ENCODE measurements at places on chromosomes 11 and 22.

- no peak for DNase-seq
These were observed 1.4 kb downstream of the PACSIN3 start for GRCh38 chr11:47184711-47185304.

- DNase-seq: no peak
These were observed 31.4 kb downstream of the GLB1L2 start for GRCh38 chr11:134363161-134363560.

GRCh38 chr22:49023161-49023878 is 804.4 kb downstream of the BRD1 start:
- no peak for DNase-seq

DNA sequence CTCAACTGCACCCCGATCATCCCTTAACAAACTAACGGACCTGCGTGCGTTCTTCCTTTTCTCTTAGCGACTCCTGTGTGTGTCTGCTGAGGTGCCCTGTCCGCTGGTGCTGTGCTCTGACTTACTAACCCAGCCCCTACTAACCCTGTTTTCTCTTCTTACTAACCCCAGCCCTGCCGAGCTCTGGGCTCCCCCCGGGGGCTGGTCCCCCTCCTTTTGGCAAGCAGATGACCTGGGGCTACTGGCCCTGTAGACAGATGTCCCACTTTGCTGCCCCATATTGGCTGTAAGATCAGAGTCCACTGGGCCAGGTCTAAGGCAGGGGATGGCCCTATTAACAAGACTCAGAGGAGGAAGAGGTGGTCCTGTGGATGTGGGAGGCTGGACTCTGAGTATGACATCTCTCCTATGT is 14.7 kb downstream of the MIAT start:
- DNase-seq: no peak

DNA sequence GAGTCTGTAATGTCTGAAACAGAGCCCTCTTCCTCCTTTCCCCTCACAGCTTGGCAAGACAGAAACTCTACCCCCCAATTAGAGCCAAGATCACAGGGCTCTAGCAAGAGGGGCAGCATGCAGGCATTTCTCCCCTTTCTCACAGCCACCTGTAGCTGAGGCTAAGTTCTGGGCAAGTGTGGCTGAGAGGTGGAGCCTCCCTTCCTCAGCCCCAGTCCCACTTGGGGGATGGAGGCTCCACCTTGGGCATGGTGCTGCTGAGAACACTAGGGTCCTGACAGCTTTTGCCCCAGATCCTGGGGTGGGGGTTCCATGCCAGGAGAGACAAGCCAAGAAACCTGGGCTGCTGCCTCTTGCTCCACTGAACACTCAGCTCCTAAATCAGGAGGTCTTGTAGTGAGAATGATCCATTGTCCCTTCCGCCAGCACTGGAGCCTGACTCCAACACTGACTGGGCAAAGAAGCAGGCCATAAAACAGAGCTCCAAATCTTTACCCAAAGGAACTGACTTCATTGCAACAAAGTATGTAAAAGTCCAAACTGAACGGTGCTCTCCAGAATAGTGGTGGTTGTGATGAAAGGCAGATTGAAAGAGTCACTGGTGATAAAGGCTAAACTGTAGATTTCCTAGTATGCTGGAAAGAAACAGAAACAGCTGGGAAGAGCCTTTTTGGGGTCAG is 25.6 kb downstream of the NARS2 start:
- no peak for DNase-seq

DNA sequence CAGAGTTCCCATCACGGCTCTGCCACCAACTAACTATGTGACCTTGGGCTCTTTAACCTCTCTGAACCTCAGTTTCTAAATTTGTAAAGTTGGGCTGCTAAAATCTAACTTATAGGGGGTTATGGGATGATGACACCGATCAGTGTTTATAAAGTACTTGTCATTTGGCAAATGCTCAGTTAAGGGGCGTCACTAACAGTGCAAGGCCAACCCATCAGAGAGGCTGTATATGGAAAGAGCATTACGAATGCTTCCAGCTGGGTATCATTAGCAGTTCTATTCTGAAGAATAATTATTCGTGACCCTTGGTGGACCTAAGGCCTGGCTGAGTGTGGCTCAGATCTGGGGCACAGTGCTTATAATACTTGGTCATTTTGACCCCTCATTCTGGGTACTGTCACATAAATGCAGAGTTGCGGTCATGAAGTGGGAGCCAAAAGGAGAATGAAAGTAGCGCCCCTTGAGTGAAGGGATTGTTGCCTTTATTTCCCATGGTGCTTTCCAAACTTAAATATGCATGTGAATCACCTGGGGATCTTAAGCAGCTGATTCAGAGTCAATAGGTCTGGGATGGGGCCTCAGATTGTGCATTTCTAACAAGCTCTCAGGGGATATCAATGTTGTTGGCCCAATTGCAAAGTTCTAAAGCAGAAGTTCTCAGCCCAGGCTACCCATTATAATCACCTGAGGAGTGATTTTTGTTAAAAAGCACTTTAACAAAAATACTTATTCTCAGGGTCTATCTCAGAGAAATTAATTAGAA is 115.8 kb downstream of the CSNK2A3 start:
- DNase-seq: no peak

- DNase-seq: peak; percentile 79
These were observed 247.6 kb downstream of the CADM1 start for GRCh38 chr11:115256397-115257197.

DNA sequence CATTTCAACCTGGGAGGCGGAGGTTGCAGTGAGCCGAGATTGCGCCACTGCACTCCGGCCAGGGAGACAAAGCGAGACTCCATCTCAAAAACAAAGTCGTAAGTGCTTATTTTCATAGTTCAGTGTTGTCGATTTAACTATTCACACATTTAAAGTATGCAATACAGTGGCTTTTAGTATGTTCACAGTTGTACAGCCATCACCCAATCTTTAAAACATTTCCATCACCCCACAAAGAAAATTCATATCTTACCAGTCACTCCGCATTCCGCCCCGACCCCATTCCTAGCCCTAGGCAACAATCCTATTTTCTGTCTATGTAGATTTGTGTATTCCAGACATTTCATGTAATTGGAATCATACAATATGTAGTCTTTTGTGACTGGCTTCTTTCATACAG is 11.9 kb downstream of the IPO7 start:
- no peak for DNase-seq

DNA sequence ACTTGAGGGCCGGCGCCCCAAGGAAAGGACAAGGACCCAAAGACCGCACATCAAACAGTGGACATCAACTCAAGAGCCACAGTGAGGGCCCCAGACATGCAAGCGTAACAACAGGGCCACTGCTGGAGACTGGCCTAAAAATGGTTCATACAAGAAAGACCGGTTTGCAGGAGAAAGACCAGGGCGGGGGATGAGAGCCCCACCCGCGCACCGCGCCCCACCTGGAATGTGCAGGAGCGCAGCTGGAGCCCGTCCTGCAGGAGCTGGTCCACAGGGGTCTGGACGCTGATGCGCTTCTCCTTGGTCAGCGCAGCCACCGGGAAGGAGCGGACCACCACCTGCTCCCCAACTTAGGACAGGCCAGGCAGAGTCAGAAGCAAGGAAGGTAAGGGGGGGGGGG is 13.9 kb downstream of the SBF1 start:
- DNase-seq: no peak

- no peak for DNase-seq
These were observed 101.7 kb downstream of the FAM181B start for GRCh38 chr11:82631722-82632630.

DNA sequence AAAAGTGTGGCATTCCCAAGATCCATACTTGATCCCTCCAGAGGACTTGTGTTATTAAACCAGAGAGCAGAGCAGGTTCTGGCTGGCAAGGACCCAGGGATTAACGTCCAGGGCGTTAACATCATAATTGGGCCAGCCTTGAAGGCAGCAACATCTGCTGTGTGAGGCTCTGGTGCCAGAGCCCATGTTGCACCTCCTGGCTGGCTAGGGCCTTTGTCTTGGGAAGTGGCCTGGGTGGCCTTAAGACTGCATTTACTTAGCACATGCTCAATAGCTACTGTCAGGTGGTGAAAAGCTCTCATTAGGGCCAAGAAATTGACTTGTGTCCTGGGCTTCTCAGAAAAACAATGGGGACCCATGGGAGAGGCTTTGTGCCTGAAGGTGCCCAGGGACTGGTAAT is 66.6 kb downstream of the CACNG2 start:
- no peak for DNase-seq

- peak; percentile 54 for DNase-seq
These were observed 3.8 kb downstream of the RSPH14 start for GRCh38 chr22:23137905-23138561.

DNA sequence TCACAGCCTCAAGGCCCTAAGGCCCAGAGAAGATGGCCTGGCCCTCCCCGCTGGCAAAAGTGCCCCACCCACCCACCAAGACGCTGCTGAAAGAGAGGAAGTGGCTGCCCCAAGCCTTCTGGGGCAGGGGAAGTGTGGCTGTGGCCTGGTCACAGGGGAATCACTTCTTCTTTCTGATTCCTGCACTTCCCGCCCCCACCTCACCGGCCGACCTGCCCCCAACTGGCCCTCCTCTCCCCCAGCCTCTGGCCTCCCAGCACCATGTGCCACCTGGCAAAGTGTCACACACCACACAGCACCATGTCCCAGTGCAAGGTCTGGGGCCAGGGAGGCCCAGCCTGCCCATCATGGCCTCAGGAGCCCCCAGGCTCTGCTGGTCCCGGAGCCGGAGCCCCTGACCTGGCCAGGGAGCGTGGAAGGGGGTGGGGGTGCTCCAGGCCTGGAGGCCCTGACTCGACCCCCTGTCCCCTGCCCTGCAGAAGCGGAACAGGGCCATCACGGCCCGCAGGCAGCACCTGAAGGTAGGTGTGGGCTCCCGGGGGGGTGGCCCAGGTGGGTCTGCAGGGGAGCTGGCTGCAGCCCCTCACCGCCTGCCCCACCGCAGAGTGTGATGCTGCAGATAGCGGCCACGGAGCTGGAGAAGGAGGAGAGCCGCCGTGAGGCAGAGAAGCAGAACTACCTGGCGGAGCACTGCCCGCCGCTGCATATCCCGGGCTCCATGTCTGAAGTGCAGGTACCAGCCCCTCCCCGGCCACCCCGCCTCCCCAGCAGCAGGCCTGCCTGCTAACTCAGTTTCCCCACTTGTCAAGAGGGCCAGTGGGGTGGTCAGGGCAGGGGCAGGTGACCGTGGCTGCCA is 1.4 kb downstream of the TNNI2 start:
- no peak for DNase-seq

DNA sequence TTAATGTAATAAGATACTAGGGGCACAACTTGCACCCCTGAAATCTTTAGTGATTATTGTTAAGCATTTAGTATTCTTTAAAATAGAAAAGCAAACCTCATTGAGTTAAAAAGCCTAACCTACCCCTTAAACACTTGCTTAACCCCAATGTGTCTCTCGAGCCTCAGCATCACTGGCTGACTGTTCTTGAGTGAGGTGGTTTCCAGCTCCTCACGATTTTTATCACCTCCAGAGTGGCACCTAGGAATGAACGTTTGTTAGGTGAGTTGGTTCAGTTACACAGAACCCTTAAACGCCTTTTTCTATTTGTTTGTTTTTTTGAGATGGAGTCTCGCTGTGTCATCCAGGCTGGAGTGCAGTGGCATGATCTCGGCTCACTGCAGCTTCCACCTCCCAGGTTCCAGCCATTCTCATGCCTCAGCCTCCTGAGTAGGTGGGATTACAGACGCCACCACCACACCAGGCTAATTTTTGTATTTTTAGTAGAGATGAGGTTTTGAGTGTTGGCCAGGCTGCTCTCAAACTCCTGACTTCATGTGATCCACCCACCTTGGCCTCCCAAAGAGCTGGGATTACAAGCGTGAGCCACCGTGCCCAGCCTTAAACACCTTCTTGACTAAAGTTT is 13.7 kb downstream of the YWHAH start:
- DNase-seq: no peak

- peak; percentile 48 for DNase-seq
These were observed 25.8 kb downstream of the PPME1 start for GRCh38 chr11:74196781-74197486.

GRCh38 chr11:65539744-65540289 is 14.9 kb downstream of the SCYL1 start:
- peak; percentile 57 for DNase-seq

- DNase-seq: peak; percentile 44
These were observed 200.1 kb upstream of the GUCY1A2 start for GRCh38 chr11:107218123-107219013.

DNA sequence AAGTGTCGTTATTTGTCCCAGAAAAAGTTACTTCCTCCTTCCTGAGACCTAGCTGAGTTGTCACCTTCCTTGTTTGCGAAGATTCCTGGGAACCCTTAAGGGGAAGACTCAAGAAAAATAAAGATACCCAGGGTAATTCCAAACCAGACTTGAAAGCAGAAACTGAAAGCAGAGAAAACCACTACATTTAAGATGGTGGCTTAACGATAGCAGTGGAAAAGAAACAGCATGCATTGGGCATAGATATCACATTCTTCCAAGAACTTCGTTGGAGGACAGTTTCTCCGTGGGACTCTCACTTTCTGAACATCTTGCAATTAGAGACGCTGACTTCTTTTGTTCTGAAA is 89.1 kb downstream of the FAM76B start:
- DNase-seq: no peak

GRCh38 chr11:57776031-57776521 is 14.5 kb downstream of the CTNND1 start:
- peak; percentile 94 for DNase-seq

- no peak for DNase-seq
These were observed 356.1 kb downstream of the RAB38 start for GRCh38 chr11:87819151-87819550.

DNA sequence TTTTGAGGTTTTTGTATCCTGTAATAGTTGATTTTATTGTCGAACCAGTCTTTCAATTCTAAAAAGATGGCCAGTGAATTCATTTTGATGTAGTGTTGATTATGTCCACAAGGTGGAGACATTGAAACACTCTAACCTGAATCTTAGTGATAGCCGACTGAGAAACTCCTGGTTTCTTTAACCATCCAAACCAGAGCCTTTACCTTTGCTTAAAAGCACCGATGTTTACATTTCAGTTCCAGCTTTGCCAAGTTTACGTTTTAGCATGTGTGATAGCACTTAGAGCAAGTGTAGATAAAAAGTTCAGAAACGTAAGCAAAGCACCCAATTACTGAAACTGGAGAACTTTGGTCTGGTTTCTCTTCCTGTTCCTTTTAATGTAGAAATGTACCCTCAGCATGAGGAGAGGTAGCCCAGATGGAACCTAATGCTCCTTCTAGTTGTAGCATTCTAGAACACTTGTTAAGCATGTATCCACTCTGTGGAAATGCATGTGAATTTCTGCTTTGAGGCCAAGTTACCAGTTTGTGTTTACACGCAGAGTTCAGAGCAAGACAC is 208.6 kb downstream of the DBX1 start:
- peak; percentile 83 for DNase-seq

- DNase-seq: no peak
These were observed 388.4 kb downstream of the SHANK2 start for GRCh38 chr11:70863993-70864392.

DNA sequence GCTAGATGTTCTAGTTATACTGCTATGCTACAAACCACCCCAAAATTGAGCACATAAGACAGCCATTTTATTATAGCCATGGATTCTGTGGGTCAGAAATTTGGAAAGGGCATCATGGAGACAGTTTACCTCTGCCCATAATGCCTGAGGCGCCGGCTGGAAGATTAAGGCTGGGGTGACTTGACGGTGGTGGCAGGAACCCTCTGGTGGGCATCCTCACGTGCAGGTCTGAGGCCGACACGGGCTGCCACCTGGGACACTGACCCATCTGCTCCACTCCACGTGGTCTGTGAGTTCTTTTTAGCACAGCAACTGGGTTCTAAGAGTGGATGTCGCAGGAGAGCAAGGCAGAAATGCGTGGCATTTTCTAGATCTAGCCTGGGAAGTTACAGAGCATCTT is 40.0 kb upstream of the PRDM11 start:
- no peak for DNase-seq
